Keratinocyte (primary cell): ENCODE measurements at places on chromosomes 3 and 15.

GRCh38 chr3:102573483-102574028, 138.7 kb downstream of the ZPLD1 start:
- no peak for DNase-seq

DNA sequence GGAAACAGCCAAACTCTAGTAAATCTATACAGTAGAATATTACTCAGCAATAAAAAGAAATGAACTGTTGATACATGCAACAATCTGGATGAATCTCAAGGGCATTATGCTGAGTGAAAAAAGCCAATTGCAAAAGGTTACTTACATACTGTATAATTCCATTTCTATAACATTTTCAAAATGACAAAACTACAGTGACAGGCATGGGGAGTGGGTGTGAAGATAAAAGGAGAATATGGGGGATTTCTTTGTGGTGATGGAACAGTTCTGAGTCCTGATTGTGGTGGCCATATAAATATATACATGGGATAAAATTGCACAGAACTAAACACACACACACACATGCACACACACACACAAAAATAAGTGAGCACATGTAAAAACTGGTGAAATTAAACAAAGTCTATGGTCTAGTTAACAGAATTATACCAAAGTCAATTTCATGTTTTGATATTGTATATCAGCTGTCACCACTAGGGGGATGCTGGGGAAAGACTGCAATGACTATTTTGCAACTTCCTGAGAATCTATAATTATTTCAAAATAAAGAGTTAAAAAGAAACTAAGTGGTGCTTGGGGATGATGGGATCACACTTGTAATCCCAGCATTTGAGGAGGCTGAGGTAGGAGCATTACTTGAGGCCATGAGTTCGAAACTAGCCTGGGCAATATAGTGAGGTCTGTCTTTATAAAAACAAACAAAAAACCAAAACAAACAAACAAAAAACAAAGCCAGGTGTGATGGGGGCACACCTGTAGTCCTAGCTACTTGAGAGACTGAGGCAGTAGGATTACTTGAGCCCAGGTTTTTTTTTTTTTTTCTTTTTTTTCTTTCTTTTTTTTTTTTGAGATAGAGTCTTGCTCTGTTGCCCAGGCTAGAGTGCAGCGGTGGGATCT, 66.0 kb downstream of the SPTSSB start:
- DNase-seq: no peak

- DNase-seq: no peak
Observed at GRCh38 chr3:179716226-179716625, 63.4 kb downstream of the USP13 start.

GRCh38 chr15:55277116-55277564, 12.5 kb downstream of the RAB27A start:
- no peak for DNase-seq

GRCh38 chr3:127252446-127252845, 35.4 kb downstream of the PRR20G start:
- no peak for DNase-seq

DNA sequence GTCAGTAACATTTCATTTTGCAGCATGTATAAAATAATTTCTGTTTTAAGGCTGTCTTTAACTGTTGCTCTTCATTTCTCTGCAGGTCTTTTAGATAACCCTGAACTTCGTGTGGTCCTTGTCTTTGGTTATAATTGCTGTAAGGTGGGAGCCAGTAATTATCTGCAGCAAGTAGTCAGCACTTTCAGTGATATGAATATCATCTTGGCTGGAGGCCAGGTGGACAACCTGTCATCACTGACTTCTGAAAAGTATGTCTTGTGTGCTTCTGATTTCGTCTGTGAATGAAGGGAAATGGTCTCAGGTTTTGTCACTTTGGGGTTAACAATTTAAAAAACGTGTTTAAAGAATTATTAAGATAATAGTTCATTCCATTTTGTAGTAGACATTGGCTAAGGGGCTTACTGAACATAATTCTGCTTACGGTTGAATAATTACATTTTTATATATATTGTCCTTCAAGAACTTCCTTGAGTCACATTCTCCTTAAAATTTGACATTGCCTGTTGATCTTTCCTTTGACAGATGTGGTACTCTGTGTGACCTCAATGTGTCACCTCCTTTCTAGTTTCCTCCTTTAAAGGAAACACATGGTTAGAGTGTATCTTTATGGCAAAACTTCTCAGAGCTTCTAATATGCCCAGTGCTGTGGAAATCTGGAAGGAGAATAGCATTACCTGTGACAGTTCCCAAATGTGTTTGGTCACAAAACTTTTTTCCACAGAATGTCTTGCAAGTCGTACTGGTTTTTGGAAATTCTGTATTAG, 26.3 kb downstream of the FBXO22 start:
- DNase-seq: no peak

- DNase-seq: no peak
Observed at GRCh38 chr3:71360180-71360579, 223.3 kb downstream of the FOXP1 start.

DNA sequence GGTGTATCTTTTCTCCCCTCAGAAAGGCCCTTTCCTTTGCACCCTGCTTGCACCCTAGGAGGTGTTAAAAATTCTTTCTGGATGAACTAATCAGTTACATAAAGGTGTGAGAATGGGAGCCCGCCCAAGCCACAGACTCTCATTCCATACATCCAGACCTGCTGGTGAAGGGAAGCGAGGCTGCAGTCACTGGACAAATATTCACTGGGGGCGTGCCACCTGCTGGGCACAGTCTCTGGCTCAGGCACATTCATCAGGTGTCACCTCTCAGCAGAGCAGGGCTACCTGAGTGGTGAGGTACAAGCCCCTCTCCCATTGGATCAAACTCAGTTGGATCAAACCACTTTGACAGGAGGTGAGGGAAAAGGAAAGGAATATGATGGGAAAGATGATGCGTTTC, 52.0 kb downstream of the NTRK3 start:
- DNase-seq: no peak

DNA sequence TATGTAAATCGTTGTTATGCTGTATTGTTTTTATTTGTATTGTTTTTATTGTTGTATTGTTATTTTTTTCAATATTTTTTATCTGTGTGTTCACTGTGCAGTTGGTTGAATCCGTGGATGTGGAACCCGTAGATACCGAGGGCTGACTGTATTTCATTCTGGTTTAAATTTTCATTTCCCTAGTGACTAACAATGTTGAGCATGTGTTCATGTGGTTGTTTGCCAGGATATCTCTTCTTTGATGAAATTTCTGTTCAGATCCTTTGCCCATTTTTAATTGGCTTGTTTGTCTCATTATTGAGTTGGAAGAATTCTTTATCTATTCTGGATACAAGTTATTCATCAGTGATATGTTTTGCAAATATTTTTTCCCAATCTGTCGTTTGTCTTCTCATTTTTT, 29.7 kb downstream of the STOML1 start:
- DNase-seq: no peak

DNA sequence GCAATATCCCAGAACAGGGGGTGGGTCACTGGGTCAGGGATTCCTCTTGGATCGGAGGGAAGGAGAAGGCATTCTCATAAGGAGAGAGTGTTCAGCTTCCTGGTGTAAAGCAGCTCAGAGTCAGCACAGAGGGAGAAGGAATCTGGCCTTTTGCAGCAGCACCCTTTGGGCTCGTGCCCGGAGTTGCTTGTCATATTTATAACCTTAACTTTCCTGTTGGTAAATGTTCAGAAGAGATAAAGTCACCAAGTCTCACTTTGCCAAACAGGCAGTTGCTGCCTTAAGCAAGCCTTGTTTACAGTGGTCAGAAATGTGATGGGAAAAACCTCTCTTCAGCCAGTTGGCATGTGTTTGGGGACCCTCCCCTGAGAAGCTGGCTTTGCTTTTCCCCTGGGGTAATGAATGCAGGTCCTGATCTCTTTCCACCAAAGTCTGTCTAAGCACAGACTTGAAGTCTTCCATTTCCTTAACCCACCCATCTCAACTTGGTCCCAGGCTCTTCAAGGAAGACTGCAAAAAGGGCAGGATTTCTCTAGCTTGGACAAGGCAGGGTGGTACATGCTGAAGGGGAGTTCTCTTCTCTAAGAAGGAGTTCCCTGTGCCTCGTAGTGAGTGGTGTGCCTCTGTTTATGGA, 206.9 kb upstream of the BHLHE40 start:
- no peak for DNase-seq

DNA sequence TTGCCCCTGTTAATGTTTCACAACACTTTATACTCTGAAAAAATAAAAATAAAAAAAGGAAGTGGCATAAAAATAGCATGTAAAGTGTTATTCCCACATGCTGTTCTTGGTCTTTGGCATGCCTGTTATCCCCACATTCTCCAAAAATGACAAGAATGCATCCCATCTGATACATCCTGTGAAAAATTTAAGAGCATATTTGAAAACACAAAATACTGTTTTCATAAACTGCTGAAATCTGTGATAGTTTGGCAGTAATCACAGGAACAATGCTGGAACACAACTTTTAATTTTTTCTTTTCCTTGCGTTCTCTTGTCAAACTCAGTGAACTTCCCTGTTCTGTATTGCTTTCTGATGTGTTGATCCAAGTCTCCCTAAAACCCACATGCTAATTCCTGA, 288.8 kb downstream of the ROBO2 start:
- no peak for DNase-seq

DNA sequence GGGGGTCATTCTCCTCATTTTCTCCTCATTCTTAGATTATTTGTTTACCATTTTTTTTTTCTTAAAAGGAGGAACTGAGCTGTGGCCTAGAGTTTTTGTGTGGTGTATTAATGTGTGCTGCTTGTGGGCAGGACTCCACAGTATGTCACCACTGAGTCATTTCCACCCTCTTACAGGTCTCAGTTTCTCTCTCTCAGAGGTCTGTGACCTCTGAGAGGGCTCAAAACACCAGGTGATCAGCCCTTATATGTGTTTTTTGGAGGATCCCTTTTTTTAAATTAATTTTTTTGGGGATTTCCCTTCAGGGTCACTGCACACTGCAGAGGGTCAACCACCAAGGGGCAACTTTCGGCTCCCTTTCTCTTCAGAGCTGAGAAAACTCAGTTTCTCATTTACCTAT, 166.4 kb downstream of the SUCNR1 start:
- DNase-seq: no peak

DNA sequence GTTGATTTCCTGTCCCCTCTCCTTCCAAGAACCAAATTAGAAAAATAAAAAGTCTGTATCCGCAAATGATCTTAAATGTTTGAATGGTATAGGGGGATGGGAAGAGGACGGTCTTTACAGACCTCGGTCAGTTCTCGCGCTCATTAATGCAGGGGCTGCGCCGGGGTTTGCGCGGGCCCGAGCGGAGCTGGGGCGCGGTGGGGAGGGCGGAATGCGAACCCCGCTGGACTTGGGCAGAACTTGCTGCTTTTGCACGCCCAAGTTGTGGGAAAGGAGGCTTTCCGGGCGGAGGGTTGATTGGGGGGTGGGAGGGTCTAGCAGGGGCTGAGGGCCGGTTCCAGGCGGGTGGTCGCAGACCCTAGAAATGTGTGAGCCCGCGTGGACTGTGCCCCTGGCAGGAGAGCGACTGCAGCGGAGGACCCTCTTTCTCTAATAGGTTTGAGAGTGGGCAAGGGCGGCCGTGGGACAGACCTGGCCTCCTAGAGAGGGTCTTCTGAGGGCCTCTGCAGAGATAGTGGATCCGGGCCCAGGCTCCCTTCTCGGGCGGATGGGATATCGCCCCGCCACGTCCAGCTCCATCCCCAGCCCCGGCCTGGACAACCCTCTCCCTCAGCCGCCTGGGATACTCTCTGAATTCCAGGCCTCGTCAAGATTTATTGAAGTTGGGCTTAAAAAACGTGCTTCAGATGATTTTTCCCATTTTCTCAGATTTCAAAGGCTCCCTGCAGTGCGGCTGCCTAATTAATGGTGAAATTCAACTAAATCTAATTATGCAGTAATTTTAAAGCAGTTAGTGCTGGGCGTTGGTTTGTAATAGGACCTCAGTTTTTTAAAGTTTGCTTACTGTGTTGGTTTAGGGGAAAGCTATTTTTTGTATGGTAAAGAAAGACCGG, 11.3 kb downstream of the NR2F2 start:
- DNase-seq: no peak

- no peak for DNase-seq
Observed at GRCh38 chr3:115862849-115863248, 239.5 kb downstream of the GAP43 start.

GRCh38 chr3:142618917-142619461, 22.8 kb downstream of the PLS1 start:
- DNase-seq: no peak

GRCh38 chr15:74824976-74825375, 1.5 kb upstream of the CPLX3 start:
- DNase-seq: no peak

DNA sequence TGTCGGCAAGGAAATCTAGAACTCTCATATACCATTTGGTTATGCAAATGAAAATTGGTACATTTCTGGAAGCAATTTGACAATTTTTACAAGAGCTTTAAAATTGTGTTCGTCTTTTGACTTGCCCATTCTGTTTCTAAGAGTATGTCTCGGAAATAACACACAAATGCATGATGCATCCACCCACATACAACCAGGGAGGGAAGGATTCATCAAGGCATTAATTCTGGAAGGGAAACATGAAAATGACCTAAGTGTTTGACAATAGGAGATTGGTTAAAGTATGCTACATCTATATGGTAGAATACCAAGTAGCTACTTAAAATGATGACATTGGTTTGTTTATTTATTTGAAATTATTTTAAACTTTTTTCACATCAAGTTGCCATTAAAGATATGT, 58.6 kb downstream of the PIAS1 start:
- no peak for DNase-seq

DNA sequence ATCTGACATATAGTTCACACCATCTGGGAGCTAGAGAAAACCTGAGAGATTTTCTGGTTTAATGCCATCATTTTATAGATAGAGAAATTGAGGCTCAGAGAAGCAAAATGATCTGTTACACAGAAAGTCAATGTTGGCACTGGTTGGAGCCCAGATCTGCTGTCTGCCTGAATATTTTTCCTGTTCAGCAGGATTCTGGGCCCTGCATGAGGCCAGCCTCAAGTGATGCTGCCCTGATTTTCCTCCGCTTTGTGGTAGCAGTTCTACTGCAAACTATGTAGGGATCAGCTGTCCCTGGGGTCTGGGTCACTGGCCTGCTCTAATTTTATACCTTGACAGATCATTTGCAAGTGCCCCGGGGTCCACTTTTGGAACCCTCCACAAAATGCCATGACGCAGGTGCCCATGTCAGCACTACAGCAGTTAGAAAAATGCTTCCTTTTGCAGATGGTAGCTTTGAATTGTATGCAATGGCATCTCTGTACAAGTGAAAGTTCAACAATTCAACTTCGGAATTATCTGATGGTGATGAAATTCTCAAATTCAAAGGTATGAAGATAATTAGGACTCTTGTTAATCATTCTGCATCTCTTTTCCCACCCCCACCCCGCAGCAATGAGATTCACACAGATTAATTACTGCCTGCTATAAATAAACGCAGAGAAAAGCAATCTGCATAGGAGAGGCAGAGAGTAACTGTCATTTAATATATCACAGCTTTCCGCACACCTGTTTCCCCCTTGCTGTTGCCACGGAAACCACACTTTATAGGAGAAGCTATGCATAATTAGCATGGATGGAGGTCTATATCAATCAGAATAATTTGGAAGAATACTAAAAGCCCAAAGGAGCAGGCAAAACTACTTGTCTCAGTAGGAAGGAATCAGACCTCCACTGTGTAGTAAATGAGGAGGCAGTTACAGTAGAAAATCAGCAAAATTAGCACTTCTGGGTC, 222.6 kb downstream of the PDCD6IP start:
- no peak for DNase-seq

- no peak for DNase-seq
Observed at GRCh38 chr3:122680475-122681283, at the start of gene PARP14. Gene PARP14 (plus strand): TSS chr3:122680839. CDS start chr3:122680884, 45 bp downstream.
